GM12878 (cell line): ENCODE measurements at places on chromosomes 3 and 15. TPM values are rescaled to one million over a fixed set of nuclear protein-coding genes. Genes with fewer than 3 reads are reported as not detected.

Gene KBTBD13
- not detected in 2 replicates for polyA plus RNA-seq

Gene EBLN2
- 1.6 and 2.7 TPM in 2 replicates for polyA plus RNA-seq

Gene ADAMTS9
- polyA plus RNA-seq = not detected in 2 replicates

Gene IGSF10
- polyA plus RNA-seq = not detected in 2 replicates

Gene PROS1
- 0.04 TPM in 1 of 2 replicates, not detected in the other for polyA plus RNA-seq

Gene BCL6
- 0.10 and 0.20 TPM in 2 replicates for polyA plus RNA-seq

Gene MNS1
- polyA plus RNA-seq = 2.4 and 2.6 TPM in 2 replicates
